ENCODE measurements at places on chromosomes 13 and 19.
A peak's percentile ranks its signal among the peaks of the same experiment; 100 is the strongest.

- no peak for DNase-seq
Observed at GRCh38 chr13:91359631-91360030, 12.1 kb downstream of the MIR17HG start.

- no peak for DNase-seq
Observed at GRCh38 chr13:65834897-65835296, 1395.2 kb downstream of the PCDH9 start.

- DNase-seq = no peak
Observed at GRCh38 chr13:44649104-44649428, 72.9 kb upstream of the TSC22D1 start.

DNA sequence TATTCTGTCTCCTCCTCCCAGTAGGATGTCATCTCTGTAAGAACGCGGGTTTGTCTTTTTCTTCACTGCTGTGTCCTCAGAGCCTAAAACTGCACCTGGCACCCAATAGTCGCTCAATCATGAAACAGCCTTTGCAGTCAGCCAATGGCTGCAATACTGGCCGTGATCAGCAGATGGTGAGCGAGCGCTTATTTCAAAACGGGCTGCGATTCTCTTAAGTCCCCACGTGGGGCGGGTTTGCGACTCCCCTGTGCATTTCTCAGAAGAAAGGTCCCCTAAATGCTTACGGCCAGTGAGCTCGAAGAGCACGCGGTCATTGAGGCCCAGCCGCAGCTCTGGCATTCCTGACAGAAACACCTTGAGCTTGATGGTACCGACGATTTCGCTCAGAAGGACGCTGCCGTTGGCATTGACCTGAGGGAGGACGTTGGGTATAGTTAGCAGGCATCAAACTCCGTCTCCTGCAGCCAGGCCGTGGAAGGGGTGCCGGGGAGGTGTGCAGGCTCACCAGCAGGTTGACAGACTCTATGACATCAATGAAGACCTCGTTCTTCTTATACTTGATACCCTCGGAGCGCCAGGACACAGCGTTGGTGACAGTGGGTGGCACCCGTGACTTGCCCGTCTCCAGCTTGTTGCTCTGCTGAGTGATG lies 6.0 kb downstream of the AP1M2 start:
- DNase-seq = peak; percentile 86

DNA sequence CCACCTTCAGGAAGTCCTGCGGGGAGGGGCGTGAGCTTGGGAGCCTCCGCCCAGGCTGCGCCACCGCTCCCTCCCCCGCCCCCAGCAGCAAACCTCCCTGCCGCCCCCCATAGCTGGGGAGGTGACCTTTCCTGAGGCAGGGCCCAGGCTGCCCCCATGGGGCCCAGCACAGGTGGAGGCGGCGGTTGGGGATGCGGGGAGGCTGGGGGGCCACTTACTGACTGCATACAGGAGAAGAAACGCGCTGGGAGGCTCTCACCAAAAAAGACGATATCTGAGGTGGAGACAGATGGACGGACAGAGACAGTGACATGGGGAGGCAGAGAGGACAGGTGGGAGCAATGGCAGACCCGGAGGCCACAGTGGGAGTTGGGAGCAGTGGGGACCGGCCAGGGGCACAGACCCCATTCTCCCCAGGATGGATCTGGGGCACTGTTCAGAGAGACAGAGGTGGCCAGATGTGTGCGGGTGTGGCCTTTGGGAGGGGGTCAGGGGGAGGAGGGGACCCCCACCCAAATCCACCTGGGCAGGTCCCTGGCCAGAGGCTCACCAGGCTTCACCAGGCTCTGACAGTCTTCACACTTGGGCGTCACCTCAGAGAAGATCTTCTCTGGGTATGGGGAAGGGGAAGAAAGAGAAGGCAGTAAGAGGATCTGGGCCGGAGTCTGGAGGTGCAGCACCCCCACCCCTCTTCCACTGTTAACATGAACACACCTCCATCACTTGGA lies 3.0 kb upstream of the RINL start:
- no peak for DNase-seq

- peak; percentile 30 for DNase-seq
Observed at GRCh38 chr19:5001615-5002014, 32.7 kb downstream of the KDM4B start.

GRCh38 chr19:1295169-1296012 lies 9.7 kb downstream of the EFNA2 start:
- DNase-seq = no peak

DNA sequence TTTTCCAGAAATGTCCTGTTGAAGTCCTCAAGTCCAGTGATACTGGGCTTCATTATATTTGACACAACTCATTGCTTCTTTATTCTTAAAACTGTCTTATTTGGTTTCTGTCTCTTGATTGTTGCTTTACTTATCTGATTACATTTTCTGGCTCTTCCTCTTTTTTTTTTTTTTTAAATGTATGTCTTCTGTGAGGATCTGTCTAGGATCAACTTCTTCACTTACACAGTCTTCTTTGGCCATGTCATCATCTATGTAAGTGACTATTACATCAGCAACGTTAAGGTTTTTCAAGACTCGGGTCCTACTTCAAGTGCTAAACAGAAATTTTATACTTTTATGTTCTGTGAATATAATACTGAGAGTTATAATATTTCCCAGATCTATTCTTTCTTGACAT lies 162.1 kb downstream of the PDS5B start:
- no peak for DNase-seq

DNA sequence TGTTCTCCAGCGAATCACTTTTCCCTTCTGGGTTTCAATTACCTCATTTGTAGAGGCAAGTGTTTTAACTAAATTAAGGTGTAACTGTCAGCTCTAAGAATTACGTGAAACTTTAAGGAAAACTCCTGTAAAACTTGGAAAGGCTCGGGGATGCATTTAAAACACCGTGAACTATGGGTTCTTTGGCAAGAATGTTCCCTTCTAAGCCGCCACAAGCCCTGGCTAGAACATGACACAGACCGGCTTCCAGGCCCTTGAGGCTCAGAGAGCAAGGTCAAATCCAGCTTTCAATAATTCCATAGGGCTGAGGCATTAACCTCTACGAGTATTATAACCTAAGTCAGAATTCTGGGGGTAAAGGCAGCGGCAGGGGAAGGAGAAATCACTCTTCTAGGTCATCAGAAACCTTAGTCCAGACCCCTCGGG lies 685 bp downstream of the VWA8 start:
- DNase-seq = no peak
